ENCODE measurements at places on chromosomes 16 and 17.

DNA sequence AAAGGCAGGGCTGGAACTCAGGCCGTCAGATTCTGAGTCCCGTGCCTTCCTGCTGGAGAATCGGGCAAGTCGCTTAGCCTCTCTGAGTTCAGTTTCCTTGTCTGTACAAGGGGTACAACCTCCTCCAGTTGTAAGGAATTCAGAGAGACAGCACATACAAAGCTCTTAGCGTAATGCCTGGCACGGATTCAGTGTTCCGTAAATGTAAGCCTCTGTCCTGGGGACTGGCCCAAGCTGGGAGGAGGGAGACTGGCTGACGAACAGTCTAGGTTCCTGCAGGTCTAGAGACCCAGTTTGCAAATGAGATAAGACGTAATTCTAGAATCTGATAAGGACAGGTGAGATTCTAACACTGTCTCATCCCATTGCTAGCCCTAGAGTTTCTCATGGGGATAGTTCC, 9.9 kb downstream of the METTL22 start:
- no peak overlapping the region for H3K27ac ChIP-seq
- H3K4me1 ChIP-seq: no peaks in the 10 kb centered on the region
- no peak for DNase-seq
- H3K36me3 ChIP-seq: peaks cover 70% of the 10 kb centered on the region
- no peaks in the 10 kb centered on the region for H3K27me3 ChIP-seq

- H3K27me3 ChIP-seq: no peaks in the 10 kb centered on the region
- H3K4me3 ChIP-seq: no peak overlapping the region
- DNase-seq: peak; percentile 26
- peaks cover 11% of the 10 kb centered on the region for H3K4me1 ChIP-seq
- no peak overlapping the region for H3K27ac ChIP-seq
These were observed 18.4 kb downstream of the ARHGAP17 start for GRCh38 chr16:24996731-24997130.

DNA sequence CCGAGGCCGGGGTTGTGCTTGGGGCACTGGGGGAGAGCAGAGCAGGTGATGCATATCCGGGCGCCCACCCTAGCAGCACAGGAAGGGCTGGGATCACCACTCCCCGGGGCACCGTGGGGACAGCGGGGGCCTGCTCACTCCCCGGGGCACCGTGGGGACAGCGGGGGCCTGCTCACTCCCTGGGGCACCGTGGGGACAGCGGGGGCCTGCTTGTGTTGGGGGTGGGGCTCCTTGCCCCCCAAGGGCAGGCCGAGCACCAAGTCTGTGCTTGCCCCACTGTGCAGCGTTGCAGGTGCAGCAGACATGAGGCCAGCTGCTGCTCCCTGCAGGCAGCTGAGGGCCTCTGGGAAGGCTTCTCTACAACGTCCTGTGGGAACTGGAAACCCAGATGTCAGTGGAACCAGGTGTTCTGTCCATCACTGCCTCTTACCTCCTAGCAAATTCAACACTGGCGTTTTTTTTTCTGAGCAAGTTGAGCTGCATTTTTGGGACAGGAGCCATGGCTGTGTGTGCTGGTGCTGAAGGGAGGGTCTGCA, 25.0 kb upstream of the ZNF750 start:
- no peak overlapping the region for H3K27ac ChIP-seq
- no peaks in the 10 kb centered on the region for H3K36me3 ChIP-seq
- peaks cover 60% of the 10 kb centered on the region for H3K4me1 ChIP-seq

GRCh38 chr17:1331708-1332107, 52.2 kb downstream of the TRARG1 start:
- no peaks in the 10 kb centered on the region for H3K27me3 ChIP-seq
- no peak overlapping the region for H3K27ac ChIP-seq
- no peaks in the 10 kb centered on the region for H3K4me1 ChIP-seq
- H3K36me3 ChIP-seq: no peaks in the 10 kb centered on the region
- no peak for DNase-seq
- H3K4me3 ChIP-seq: no peak overlapping the region

- peak overlapping the region; percentile 66 for H3K27ac ChIP-seq
- no peak overlapping the region for H3K4me3 ChIP-seq
- H3K27me3 ChIP-seq: no peaks in the 10 kb centered on the region
- H3K36me3 ChIP-seq: no peaks in the 10 kb centered on the region
These were observed 864.0 kb downstream of the KCNJ2 start for GRCh38 chr17:71033336-71033735.

DNA sequence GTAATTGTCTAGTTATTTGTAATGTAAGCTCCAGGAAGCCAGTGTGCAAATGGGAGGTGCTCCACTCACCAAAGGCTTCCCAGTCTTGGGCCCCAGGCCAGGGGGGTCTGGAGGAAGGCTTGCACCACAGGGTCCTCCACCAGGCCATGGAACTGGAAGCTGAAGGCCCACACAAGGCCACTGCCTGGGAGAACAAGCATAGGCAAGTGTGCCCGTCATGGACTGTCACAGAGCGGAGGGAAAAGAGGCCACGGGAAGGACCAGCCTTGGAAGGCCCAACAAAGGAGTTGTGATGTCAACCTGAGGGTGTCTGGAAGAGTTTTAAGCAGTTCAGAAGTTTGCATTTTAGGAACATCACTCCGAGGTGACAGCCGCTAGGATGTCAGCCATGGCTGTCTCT, 3.0 kb upstream of the SRRM2 start:
- no peaks in the 10 kb centered on the region for H3K36me3 ChIP-seq
- H3K4me1 ChIP-seq: peaks cover 10% of the 10 kb centered on the region
- H3K27me3 ChIP-seq: no peaks in the 10 kb centered on the region

GRCh38 chr17:64428406-64428805, 20.5 kb upstream of the MILR1 start:
- H3K4me1 ChIP-seq: no peaks in the 10 kb centered on the region
- H3K4me3 ChIP-seq: no peak overlapping the region
- H3K27ac ChIP-seq: no peak overlapping the region
- H3K36me3 ChIP-seq: no peaks in the 10 kb centered on the region

DNA sequence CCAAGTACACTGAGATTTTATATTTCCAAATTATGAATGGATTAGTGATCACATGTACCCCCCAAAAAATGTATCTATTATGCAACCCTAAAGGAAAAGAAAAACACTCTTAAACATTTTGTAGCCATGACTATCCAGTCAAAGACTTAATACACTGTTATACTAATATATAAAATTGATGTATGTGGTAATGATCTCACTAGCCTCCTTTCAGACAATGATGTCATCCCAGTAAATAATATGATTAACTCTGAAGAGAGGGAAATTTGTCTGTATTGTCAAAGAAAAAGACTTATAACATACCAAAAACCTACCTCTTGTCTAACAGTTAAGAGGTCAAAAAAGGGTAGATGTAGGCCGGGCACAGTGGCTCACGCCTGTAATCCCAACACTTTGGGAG, 80.7 kb downstream of the USP32 start:
- H3K27me3 ChIP-seq: no peaks in the 10 kb centered on the region
- no peak for DNase-seq
- no peak overlapping the region for H3K27ac ChIP-seq
- no peak overlapping the region for H3K4me3 ChIP-seq
- peaks cover 2% of the 10 kb centered on the region for H3K36me3 ChIP-seq

GRCh38 chr16:76309639-76310335, 32.6 kb downstream of the CNTNAP4 start:
- H3K27me3 ChIP-seq: no peaks in the 10 kb centered on the region
- H3K36me3 ChIP-seq: no peaks in the 10 kb centered on the region
- H3K27ac ChIP-seq: no peak overlapping the region

- H3K27me3 ChIP-seq: no peaks in the 10 kb centered on the region
- H3K4me1 ChIP-seq: peaks cover 24% of the 10 kb centered on the region
- no peak overlapping the region for H3K4me3 ChIP-seq
- peak overlapping the region; percentile 72 for H3K27ac ChIP-seq
- peaks cover 2% of the 10 kb centered on the region for H3K36me3 ChIP-seq
These were observed 38.2 kb downstream of the HOXB1 start for GRCh38 chr17:48492401-48493298.

DNA sequence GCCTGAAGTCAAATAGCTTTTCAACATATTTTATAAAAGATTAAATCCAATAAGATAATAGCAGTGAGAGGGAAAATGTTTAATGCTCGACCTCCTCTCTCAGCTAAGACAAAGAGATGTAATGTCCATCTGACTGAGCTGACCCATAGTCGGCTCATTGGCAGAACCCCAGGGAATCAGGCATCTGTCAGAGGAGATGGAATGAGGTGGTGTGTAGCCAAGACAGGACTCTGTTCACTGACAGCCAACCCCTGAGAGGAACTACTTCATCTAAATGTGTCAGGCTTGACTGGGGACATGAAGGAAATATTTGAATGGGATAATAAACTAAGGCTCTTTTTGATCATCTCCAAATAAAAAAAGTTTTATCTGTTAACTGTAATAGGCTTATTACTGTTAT, 188.0 kb downstream of the CDH11 start:
- H3K4me3 ChIP-seq: no peak overlapping the region
- H3K4me1 ChIP-seq: no peaks in the 10 kb centered on the region
- no peak overlapping the region for H3K27ac ChIP-seq
- H3K27me3 ChIP-seq: no peaks in the 10 kb centered on the region
- H3K36me3 ChIP-seq: no peaks in the 10 kb centered on the region

GRCh38 chr17:68981288-68981687, 26.1 kb upstream of the ABCA8 start:
- H3K27me3 ChIP-seq: no peaks in the 10 kb centered on the region
- no peaks in the 10 kb centered on the region for H3K36me3 ChIP-seq
- no peak for DNase-seq

DNA sequence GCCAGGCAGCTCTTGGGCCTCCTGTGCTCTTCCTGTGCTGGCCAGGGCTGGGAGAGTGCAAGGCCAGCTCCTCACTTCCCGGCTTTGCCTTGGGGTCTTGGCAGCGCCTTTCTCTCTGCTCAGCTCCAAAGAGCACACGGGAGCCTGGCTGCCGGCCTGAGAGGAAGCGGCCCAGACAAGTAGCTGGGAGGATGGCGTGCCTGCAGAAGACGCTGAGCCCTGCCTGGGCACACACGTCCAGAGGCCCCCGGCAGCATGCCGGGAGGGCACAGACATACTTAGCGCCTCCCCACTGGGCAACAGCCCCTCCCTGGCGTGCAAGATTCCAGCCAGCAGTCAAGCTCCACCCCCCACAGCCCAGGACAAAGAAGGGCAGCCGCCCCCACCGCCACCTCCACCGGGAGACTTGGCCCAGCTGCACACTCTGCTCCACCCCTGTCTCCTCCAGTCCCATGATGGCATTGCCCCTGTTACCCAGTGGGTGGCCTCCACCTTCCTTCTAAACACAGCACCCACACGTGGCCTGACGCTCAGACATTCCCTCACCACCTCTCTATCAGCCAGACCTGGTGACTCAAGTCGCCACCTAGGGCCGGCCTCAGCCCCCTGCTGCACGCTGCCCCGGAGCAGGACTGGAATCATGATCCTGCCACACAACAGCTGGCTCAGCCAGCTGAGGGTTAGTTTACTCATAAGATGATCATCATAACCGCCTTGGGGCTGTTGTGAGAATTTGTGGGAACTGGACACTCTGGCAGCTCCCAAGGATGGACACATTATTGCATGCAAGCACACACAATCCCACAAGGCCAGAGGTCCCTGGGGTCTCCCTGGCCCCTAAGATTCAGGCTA, 12.4 kb downstream of the SGCA start:
- H3K36me3 ChIP-seq: no peaks in the 10 kb centered on the region
- no peaks in the 10 kb centered on the region for H3K27me3 ChIP-seq
- H3K4me3 ChIP-seq: no peak overlapping the region
- peak; percentile 88 for DNase-seq

GRCh38 chr17:63841350-63842172, 924 bp downstream of the SMARCD2 start:
- peaks cover 29% of the 10 kb centered on the region for H3K4me1 ChIP-seq
- DNase-seq: peak; percentile 59
- H3K36me3 ChIP-seq: peaks cover 5% of the 10 kb centered on the region
- no peaks in the 10 kb centered on the region for H3K27me3 ChIP-seq

DNA sequence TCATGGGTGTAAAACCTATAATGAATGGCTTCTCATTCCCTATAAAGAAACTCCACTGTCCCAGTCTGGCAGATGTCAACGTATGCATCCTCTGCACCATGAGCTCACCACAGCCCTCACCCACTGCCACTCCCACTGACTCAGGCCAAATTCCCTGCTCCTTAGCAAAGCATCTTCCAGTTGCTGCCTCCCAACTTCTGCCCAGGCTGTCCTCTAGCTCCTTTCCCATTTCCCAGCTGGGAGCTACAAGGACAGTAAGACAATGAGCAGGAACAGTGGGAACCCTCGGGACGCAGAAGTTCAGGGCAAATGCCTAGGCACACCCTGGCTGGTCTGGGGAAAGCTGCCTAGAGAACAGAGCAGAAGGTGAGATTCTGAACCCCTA, 9.1 kb upstream of the THAP11 start:
- H3K27ac ChIP-seq: no peak overlapping the region
- no peak for DNase-seq
- peaks cover 8% of the 10 kb centered on the region for H3K4me1 ChIP-seq
- H3K27me3 ChIP-seq: no peaks in the 10 kb centered on the region

Data from trophoblast cell (in vitro differentiated cells and primary cell).